ENCODE measurements at places on chromosomes 6 and 20. TPM values are rescaled to one million over a fixed set of nuclear protein-coding genes. Genes with fewer than 3 reads are reported as not detected.

The PIGT gene
- total RNA-seq = 68.6 TPM

The ZBP1 gene
- total RNA-seq = not detected

The TRIM15 gene
- total RNA-seq = not detected

The EFCAB8 gene
- not detected for total RNA-seq

The LRRC1 gene
- 16.4 TPM for total RNA-seq

The FAM217A gene
- not detected for total RNA-seq

The KHDC1 gene
- total RNA-seq = 1.7 TPM

The GTSF1L gene
- not detected for total RNA-seq

The DEFB124 gene
- total RNA-seq = not detected

The KIAA1755 gene
- total RNA-seq = not detected

The CD93 gene
- total RNA-seq = under 0.01 TPM

The OPRM1 gene
- 0.42 TPM for total RNA-seq

The TNF gene
- 0.23 TPM for total RNA-seq

The DLK2 gene
- 21.3 TPM for total RNA-seq

The CLIC5 gene
- not detected for total RNA-seq

The ZSWIM1 gene
- 9.0 TPM for total RNA-seq

The TFAP2B gene
- not detected for total RNA-seq

The PTK6 gene
- 0.70 TPM for total RNA-seq

The EEF1A2 gene
- 3.2 TPM for total RNA-seq

The MYL9 gene
- 4.8 TPM for total RNA-seq

The SLC22A16 gene
- total RNA-seq = not detected

The CST9 gene
- total RNA-seq = not detected

The HUS1B gene
- 0.49 TPM for total RNA-seq

The ELOVL4 gene
- total RNA-seq = 8.8 TPM

The TRIM31 gene
- not detected for total RNA-seq

The FOXF2 gene
- 0.23 TPM for total RNA-seq

The SPTLC3 gene
- total RNA-seq = 7.1 TPM
